ENCODE measurements at places on chromosomes 1 and 21.

DNA sequence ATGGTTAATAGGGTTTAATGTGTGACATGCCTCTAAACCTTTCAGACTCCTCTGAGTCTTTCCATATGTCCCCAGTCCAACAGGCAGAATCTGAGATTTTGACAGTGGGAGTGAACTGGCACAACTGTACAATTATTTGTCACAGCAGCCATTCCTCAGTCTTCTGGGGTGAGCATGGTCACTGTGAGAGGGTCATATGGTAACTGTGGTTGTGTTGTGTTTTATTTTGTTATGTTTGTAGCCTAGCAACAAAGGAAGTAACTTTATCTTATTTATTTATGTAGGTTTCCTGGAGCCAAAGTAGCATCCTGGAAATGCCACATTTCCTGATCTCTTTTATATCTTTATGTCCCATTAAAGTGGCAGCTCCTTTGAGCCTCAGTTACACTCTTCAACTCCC lies 1067.9 kb downstream of the TTLL7 start:
- no peak for DNase-seq

DNA sequence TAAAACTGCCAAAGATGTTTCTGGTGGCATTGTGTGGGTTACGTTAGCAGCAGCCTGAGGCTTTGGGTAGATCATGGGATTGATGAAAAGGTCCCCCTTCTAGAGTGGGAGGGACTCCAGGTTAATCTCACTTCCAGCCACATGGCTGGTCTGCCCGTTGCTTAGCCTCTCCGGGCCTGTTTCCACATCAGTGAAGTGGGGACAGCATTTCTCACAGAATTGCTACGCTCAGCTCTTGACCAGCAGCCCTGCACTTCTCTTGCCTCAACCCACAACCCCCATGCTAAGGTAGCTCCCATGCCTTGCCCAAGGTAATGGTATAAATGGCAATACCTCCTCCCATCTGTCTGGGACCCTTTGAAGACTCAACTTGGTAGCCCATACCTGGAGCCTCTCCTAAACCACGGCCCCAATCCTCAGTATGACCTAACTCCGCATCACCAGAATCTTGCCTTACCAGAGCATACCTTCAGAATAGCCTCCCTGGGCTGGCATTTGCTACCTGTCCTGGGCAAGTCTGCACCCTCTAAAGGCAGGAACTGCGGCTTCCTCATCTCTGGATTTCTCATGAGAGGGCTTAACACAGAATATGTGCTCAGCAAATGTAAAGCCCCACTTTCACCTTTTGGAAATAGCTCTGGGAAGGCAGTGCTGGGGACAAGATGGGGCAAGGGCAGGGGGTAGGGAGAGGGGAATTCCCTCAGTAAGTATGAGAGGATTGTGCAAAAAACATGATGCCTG lies 10.9 kb upstream of the GUCA2A start:
- no peak for DNase-seq

DNA sequence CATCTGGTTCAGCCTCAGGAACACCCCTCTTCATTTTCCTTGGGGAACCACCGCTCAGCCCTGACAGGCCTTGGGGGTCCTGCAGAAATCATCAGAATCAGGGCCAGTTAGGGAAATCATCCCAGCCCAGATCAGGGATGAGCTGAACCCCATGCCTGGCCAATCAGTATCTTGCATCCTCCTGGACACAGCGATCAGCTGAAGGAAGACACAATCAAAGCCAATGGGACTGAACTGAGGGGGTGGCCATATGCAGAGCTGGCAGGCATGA lies 395.4 kb downstream of the MATN1 start:
- DNase-seq = no peak

GRCh38 chr1:94872771-94873495 lies 52.8 kb downstream of the SLC44A3 start:
- DNase-seq = no peak

DNA sequence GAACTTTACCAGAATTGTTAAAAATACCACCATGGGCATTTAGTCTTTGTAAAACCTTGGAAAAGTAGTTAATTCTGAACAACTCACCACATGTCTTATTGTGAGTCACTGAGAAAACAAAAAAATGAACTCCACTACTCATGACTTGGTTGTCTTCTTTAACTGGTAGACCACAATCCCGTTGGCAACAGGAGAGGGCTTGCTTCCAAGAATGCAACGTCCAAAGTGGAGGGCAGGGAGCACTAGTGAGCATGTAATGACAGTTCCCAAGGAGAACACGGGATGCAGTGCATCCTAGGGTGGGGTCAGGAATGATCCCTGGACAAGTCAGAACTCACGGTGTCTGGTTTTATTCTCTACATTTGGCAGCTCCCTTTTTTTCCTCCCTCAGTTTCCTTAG lies 15.2 kb upstream of the HMCN1 start:
- no peak for DNase-seq

DNA sequence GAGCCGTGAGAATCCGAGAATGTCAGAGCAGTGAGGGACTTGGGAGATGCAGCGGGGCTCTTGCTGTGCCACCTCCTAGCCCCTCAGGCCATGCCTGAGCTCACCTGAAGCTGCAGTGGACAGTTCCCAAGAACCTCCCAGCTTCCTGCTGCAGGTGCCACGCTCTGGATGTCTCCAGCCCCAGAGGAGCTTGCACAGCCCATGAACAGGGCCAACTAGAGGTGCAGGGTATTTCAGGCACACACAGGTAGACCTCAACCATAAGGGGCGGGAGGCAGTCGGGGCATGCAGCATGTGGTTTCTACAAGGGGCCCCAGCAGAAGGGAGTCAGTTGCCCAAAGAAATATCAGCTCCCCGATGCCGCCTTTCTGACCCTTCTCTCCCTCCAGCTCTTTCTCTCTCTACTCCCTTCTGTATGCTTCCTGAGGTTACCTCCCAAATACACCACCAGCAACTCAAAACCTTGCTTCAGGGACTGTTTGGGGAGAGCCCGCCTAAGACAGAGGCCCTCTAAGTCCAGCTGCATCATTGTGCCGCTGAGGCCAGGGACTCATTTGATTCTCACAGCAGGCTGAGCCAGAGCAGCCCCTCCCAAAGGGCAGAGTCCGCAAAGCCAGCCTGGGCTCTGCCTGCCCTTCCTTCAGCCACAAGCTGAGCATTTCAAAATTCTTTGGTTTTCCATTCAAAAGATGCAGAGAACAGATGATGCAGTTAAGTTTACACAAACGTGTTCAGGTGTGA lies 209.8 kb downstream of the MATN1 start:
- DNase-seq = no peak

DNA sequence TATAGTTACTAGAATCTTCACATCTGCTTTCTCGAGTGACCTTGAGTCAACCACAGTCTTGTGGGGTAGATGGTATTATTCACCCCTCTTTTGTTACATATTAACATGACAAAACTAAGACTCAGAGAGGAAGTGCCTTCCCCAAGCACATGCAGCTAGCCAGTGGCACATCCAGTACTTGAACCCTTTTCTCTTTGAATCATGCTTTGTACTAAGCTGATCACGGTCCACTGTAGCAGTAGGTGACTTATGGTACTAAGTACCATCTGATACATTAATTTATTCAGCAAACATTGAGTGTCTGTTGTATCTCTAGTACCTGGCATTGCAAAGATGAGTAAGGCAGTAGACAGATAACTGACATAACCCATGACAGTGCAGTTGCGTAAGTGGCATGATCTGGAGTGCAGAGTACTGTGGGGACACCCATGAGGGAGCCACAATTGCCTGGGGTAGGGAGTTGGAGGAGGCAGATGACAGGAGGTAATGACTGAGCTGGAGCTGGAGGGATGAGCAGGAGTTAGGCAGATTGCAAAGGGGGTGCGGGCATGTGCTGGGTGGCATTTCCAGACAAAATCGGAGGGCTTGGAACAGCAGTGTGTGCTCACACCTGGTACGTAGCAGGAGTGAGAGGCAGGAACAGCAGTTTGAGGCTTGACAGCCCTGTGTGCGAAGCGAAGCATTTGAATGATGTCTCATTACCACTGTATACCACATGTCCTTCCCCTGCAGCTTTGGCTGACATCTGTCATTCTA lies 29.8 kb downstream of the UCK2 start:
- no peak for DNase-seq

DNA sequence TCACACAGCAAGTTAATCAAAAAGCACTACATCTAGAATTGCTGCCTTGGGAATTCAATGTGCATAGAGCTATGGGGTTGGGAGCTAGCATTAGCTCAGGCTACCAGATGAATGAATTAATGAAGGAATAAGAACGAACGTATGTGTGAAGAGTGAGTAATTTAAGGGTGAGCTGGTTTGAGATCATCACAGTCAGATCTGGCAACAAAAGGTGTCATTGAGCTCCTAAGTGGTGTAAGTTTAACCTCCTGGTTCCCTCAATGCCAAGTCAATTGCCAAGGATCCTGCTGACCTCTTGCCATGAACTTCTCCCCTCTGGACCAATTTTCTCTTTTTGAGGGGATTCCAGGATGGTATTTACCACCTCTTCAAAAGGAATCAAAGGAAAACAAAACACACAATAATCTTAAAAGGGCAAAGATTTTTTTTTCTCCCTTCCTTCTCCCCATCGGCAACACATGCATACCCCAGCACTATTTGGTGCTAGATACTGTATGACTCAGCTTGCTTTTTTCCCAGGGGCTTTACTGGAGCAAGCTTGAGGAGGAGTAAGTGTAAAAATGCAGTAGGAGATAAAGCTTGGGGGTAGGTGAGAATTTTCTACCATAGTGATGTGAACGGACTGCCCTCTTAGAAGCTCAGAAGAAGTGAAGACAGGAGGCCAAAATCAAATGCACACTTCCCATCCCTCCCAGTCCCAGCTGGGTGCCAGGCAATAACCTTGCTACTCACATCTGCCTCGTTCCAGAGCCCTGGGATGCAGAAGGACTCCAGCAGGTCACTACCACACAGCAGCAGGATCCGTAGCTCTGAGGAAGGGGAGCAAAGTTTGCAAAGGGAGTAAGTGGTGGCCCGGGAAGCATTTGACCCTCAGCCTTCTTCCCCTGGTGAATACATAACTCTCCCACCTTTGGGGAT lies 92.0 kb downstream of the LAMC2 start:
- DNase-seq = no peak

DNA sequence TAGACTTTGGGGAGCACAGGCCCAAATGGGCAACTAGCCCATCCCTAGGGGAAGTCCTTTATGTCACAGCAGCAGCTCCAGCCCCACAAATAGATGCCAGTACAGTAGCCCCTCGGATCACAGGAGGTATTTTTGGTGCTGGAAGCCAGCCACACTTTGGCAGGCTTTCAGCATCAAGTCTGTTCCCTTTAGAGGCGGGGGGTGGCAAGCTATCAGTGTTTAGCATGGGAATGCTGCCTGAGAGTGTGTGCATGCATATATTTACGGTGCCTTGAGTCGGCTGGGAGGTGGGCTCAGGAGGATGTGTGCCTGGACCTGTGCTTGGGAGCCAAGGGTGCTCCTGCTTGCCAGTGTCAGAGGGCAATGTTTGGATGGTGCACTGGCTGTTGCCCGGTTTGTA lies 3.5 kb upstream of the PLXNA2 start:
- no peak for DNase-seq

DNA sequence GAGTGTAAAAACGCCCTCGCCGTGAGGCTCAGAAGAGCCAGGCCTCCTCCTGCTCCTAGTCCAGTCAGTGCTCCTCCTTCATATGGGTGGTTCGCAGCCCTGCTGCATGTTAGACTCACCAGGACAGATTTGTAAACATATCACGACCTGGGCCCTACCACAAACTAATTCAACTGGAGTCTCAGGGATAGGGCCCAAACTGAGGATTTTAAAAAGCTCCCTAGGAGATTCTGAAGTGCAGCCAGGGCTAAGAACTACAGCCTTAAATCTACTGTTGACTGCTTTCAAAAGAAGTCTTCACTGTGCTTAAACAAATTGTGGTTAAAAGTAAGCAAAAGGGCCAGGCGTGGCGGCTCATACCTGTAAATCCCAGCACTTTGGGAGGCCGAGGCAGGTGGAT lies 57.0 kb downstream of the CAMTA1 start:
- no peak for DNase-seq

DNA sequence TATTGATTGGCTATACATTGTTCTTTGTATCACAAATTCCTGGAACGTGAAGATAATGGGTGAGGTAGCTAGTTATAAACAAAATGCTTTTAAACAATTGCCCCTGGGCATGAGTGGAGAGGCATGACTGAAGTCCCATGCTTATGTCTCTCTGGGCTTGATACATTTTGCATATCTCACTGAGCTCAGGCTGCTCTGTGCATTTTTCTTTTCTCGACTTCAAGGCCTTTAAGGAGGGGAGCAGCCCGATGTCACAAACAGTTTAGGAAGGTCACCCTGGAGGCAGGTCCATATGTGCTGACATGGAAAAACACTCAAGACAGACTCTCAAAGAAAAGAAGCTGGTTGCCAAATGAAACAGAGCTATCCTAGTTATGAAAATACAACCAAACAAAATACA lies 80.1 kb upstream of the PUM1 start:
- DNase-seq = no peak

GRCh38 chr1:77888781-77889642 lies 588 bp downstream of the NEXN start:
- no peak for DNase-seq

- DNase-seq = no peak
These were observed 278.0 kb downstream of the MRPL39 start for GRCh38 chr21:25329227-25329825.

DNA sequence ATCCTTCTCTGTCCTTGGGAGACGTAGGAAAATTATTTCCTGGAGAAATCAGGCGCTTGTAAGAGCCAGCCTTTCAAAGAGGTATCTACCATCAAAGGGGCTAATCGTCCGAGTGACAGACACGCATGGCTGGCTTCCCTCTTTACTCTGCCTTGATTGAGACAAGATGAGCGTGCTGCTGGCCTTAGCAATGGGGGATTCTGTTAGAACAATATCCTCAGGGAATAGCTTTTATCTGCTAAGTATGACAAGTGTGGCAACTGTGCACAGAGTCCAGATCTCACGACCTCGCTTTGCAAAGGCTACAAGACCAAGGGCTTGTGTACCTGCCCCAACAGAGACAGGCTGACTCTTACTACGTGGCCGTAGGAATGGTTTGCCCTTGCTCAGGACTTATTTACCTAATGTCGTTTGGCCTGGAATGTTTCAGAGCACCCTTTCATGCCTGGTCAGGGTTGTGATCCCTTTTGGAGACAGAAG lies 417.1 kb downstream of the KIF26B start:
- DNase-seq = no peak

DNA sequence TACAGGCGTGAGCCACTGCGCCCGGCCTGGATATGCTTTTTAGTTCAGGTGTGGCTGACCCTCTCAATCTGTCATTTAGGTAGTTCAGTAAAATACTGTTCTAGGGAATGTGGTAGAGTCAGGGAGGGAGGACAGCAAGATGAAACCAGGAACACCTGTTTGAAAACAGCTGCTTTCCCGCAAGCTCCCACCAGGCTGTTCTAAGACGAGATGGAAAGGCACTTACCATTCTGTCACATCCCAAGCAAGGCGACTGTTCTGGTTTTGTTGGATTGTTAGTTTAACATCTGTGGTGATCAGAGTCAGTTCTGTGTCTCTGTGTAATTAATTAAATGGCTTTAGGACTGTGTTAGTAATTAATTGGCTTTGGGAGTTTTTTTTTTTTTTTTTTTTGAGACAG lies 2.9 kb downstream of the CHAF1B start:
- DNase-seq = no peak

- peak; percentile 28 for DNase-seq
These were observed 87.9 kb upstream of the LYST start for GRCh38 chr1:235954306-235955283.

- DNase-seq = peak; percentile 70
These were observed 1.2 kb upstream of the DHRS3 start for GRCh38 chr1:12618965-12619791.

Data from left ventricle myocardium inferior (tissue), 1 donor.